WTC11 (cell line): ENCODE measurements at places on chromosomes 16 and 17. TPM values are rescaled to one million over a fixed set of nuclear protein-coding genes. Genes with fewer than 3 reads are reported as not detected.

DNA sequence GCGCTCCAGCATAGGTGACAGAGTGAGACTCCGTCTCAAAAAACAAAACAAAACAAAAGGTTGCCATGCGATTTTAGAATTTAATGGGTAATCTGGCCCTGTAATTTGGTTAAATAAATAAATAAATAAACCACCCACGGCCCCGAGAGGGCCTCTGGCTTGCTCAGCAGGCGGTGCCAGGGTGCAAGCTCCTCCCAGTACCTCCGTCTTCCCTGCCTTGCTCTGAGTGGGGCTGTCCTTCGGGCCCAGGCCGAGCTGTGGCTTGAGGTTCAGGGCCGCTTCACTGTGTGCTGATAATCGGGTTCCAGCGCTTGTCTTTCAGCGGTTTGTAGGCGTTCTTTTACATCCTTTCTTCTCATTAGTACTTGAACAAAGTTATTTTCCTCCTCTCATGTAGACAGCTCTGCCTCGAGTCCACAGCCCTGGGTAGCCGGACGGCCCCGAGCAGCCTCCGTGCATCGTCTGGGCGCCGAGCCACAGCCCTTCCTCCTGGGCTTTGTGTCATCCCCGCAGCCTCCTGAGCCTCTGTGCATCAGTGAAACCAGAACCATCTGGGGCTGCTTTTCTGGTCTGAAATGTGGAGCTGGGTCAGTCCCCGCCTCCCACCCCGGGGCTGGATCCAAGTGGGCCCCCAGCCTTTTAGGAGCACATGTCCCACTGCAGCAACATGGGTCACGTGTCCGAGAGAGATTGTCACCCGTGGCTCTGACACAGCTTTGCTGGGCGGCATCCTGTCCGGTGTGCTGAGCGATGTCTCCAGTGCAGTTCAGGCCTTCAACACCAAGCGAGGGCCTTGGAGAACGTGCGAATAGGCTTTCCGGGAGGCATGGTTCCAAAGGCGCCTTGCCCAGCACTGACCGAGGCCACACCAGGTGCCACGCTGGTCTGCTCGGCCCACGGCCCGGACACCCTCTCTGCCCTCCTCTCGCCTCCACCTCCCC is 157.4 kb upstream of the CHMP6 start:
- DNase-seq, result no peak

GRCh38 chr16:13104772-13105171 is 203.4 kb downstream of the SHISA9 start:
- DNase-seq, result no peak

- DNase-seq, result no peak
Observed at GRCh38 chr17:83056583-83057396, 22.6 kb upstream of the METRNL start.

The CES1 gene
- total RNA-seq, result 1.5 to 2.1 TPM (median 2.0 TPM) in 3 replicates

DNA sequence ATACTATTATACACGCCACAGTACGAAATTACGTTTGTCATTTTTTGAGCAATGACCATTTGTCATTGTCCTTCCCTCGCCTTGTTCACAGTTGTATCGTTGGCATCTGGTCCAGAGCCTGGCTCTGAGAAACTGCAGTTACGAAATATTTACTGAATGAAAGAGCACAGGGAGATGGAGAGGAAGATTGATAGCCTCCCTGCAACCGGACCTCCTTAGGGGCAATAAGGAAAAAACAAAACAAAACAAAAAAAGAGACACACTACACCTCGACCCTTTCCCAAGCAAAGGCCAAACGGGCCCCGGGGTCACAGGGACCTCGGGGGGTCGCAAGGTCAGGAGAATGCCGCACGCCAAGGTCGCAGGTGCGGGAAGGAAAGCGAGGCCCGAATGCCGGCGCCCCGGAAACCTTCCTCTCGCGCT is 857 bp downstream of the GOT2 start:
- no peak for DNase-seq

- DNase-seq, result no peak
Observed at GRCh38 chr17:46159686-46160085, 33.5 kb downstream of the KANSL1 start.

The PYY gene
- 0.72 to 1.1 TPM (median 0.94 TPM) in 3 replicates for total RNA-seq

- DNase-seq, result no peak
Observed at GRCh38 chr16:621526-622105, 9.2 kb upstream of the WFIKKN1 start.

The KRT17 gene
- 0.53 to 1.5 TPM (median 0.92 TPM) in 3 replicates for total RNA-seq

DNA sequence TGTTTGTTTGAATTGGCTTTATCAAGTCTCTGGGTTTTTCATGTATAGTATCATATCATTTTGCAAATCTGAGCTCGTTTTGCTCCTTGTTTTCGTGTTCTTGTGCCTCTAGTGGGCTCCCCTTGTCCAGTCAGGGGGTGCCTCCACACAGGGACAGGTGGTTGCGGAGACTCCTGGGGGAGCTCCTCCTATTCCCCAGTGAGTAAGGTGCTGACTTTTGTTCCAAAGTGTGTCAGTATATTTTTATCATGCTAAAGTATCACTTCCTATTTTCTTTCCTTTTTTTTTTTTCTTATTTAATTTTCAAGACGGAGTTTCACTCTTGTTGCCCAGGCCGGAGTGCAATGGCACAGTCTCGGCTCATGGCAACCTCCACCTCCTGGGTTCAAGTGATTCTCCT is 30.3 kb upstream of the IL17C start:
- no peak for DNase-seq
